ENCODE measurements at places on chromosomes 4 and X.

DNA sequence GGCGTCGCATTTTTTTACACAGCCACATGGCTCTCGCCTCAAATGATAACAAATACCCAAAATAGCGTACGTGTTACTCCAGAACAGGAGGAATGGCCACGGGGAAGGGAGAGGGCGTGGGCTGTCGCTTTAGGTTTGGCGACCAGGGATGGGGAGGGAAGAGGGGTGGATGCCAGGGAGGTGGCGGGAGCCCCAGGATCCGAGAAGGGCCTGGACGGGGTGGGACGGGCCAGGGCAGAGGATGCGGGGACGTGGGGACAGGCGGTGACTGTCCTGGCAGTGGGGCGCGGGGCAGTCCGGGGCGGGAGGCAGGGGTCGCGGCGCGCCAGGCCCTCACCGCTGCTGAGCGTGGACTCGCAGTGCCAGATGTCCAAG is 631 bp downstream of the TMEM47 start:
- no peak for DNase-seq

DNA sequence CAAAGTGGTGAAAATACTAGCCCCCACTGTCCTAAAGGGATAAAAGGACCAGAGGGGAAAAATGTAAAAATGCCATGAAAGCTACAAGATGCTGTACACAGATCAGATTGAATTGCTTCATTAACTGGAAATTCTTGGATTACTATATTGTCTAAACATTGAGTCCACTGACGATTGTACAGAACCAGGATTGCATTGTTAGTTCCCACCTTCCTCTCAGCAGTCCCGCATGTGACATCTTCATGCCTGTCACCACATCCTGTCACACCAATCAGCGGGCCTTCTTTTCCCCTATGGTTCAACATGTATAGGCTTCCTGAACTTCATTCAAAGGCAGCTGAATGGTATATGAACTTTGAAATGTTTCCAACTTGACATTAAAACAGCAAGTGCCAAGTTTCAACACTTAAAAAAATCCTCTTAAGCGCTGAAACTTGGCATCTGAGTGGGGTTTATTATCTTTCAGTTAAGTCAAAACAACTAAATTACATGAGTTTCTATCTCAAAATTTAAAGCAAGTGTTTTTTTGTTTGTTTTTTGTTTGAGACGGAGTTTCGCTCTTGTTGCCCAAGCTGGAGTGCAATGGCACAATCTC is 24.6 kb downstream of the ZRSR2 start:
- no peak for DNase-seq

- no peak for DNase-seq
Measured at GRCh38 chr4:153019906-153020305, 83.8 kb downstream of the FHDC1 start.

- no peak for DNase-seq
Measured at GRCh38 chr4:175109933-175110332, 191.8 kb downstream of the ADAM29 start.

DNA sequence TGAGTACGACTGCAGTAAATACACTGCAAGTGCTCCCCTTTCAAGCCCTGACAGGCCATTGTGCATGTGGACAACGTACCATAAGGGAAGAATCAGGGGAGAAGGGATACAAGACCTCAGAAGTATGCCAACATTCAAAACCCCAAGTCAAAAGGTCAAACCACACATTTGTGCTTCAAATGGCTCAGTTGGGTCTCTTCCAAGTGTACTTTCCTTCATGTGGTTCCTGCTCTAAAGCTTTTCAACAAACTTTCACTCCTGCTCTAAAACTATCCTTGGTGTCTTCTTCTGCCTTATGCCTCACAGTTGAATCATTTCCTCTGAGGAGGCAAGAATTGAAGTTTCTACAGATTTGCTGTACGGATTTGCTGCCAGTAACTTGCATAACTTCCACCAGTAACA is 305.7 kb upstream of the SLIT2 start:
- DNase-seq = peak; percentile 58

GRCh38 chrX:143466130-143466529 is 51.1 kb downstream of the SPANXN3 start:
- DNase-seq = no peak

GRCh38 chrX:2707334-2707760 is 16.3 kb downstream of the CD99 start:
- peak; percentile 51 for DNase-seq

GRCh38 chr4:73596001-73596400 is 24.2 kb downstream of the RASSF6 start:
- DNase-seq = no peak

GRCh38 chr4:61407642-61408618 is 207.8 kb downstream of the ADGRL3 start:
- DNase-seq = no peak

- DNase-seq = no peak
Measured at GRCh38 chrX:16920075-16920474, 26.4 kb upstream of the REPS2 start.

DNA sequence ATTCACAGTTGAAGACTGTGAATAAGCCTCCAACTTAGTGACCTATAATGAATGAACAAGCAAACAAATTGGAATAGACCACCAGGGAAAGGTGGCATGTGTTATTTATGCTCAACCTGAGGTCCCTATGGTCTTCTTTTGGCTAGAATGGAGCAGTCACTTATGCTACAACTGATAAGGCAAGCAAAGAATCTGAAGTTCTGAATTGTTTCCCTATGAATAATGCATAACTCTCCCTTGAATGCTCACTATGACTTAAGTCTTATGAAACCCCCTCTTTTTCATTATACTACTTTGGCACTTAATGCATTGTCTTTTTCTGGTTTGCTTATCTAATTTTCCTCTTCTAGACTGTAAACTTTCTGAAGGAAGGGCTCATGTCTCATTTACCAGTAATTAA is 2.6 kb downstream of the GIMD1 start:
- DNase-seq = no peak

GRCh38 chrX:125150231-125150630 is 169.4 kb upstream of the TEX13C start:
- no peak for DNase-seq

DNA sequence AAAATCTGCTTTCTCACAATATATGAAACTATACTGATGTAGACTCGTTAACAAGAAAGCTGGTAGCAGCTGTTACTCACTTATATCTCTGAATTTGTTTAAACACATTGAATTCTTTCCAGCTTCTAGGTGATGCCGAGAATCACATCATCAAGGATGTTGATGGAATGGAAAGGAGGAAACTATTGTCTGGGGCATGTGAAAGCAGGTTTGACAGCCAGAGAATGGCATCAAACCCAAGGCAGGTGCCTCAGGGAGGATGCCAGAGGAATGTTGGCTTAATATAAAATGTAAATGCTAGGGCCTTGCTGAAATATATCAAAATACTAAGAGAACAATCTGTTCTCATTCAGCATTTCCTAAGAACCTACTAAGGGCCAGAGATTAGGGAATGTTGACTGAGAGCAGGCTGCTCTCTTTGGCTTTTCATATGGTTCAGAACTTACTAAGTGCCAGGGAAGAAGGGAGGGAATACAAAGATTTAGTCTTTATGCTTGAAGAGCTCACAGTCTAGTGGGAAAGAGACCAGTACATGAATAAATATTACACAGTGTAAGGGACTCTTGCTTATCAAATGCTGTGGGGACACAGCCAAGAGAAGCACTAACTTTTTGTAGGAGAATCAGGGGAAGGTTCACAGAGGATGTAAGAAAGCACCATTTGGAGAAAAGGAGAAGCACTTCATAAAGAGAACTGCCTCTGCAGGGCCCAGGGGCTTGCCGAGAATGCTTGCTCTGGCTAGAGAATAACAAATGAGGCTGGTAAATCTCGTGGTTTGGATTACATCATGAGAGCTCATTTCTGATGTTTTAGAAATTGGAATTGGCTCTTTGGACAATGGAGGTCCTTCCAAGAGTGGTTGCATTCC is 14.7 kb downstream of the SLIT2 start:
- no peak for DNase-seq

- DNase-seq = no peak
Measured at GRCh38 chr4:110188113-110188512, 10.3 kb downstream of the ELOVL6 start.

- no peak for DNase-seq
Measured at GRCh38 chr4:134337574-134337973, 136.0 kb upstream of the PABPC4L start.

- no peak for DNase-seq
Measured at GRCh38 chr4:100848841-100849240, 331.0 kb upstream of the EMCN start.

DNA sequence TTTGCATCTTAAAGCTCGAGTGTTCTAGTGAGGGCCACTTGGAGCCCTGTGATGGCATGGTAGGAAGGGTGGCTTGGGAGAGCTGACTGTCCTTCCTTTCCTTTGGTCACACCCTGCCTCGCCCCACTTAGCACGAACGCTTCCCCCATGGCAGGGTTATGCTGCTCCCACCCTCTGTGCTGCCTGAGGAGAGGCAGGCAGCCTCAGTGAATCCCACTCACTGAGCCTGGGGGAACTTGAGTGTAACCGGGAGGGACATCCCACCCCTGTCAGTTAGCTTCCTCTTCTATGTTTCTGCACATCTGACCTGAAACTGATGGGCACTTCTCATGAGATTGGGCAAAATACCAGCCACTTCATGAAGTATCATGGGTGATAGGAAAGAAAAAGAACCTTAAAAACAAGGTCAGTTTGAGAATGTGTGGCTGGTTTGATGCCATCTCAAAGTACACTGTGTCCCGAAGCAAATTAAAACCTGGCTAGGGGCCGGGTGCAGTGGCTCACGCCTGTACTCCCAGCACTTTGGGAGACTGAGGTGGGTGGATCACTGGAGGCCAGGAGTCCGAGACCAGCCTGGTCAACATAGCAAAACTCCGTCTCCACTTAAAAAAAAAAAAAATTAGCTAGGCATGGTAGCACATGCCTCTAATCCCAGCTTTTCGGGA is 10.1 kb downstream of the TKTL1 start:
- DNase-seq = no peak

GRCh38 chr4:83329521-83330110 is 5.0 kb downstream of the HPSE start:
- DNase-seq = no peak

DNA sequence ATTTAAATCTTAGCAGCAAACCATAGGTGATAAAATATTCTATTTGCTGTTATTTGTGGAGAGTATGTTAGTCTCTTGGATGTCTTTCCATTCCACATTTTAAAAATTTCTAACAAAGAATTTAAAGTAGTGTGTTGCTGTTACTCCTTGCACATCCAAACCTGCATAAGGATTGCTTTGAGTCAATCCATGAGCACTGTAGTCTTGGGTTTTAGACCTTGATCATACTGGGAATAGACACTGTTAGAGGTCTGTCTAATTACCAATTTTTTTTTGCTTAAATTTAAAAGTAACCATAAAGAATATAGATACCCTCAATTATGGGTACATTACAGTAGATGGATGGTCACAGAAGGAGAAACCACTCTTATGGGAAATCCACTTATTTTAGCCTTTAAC is 1.5 kb downstream of the AFP start:
- DNase-seq = no peak

GRCh38 chr4:108937066-108937465 is 174.2 kb upstream of the ETNPPL start:
- no peak for DNase-seq

DNA sequence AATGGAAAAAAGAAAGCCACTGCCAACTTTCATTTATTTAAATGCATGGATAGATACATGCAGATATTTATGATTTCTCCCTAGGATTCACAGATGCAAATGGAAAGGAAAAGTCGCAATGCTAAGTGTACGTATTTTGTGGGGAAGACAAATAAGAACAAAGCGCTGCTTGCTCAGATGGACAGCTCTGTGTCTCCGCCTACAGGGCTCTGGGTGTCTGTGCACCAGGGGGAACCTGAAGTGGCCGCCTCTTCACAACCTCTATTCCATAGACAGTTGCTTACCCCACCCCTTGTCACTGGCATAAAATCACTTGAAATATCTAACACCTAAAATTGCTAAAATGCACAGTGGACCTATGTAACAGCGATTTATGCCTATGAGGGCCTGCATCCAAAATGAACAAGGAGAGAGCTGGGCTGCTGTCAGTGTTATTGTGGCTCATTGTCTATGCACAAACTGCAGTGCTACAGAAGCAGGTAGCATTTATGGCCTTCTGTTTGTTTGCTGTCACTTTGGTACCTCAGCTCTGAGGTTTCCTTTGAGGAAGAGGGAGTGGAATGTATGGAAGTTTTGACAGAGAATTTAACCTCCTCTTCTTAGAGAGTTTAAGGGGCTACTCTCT is 58.6 kb upstream of the PAGE1 start:
- no peak for DNase-seq

DNA sequence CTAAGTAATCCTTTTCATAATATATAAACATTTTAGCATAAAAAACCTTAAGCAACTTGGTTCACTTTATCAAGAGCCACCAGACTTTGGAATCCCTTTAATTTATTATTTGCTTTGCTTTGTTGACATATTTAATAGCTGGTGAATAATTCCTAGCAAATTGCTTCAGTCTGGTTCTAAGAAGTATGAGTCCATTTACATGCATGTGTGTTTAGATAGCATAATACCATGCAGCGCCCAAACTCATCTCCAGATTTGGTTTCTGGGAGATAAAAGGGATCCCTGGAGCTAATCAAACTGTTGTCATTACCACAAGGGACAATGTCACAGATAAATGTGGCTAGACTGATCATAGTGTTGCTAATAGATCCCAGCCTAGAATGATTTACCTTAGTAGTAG is 111.8 kb downstream of the TMEM144 start:
- no peak for DNase-seq

DNA sequence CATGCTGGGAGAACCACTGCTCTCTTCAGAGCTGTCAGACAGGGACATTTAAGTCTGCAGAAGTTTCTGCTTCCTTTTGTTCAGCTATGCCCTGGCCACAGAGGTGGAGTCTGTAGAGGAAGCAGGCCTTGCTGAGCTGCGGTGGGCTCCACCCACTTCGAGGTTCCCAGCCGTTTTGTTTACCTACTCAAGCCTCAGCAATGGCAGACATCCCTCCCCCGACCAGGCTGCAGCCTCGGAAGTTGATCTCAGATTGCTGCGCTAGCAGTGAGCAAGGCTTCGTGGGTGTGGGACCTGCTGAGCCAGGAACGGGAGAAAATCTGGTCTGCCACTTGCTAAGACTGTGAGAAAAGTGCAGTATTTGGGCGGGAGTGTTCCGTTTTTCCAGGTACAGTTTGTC is 118.9 kb downstream of the SLC10A6 start:
- no peak for DNase-seq

GRCh38 chr4:78068481-78068880 is 11.4 kb downstream of the FRAS1 start:
- no peak for DNase-seq

- DNase-seq = no peak
Measured at GRCh38 chr4:14289708-14290107, 662.2 kb upstream of the BOD1L1 start.

GRCh38 chr4:7593646-7594412 is 159.1 kb upstream of the PSAPL1 start:
- DNase-seq = no peak

DNA sequence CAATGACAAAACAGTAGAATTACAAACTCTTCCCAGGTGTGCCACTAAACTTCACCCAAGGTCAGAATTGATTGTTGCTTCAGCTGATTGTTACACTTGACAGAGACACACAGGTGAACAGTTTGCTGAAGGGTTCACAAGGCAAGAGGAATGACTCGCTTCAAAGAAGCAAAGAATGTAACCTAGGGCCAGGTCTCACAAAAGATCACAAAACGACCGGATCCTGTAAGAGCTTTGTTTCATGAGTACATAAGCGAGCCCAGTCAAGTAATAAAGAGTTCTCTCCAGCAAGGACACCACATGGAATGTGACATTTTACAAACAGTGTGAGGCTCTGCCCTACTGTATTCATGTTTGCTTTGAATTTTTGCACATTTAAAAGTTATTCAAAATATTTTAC is 9.1 kb downstream of the LNX1 start:
- DNase-seq = no peak

- no peak for DNase-seq
Measured at GRCh38 chr4:104859601-104860237, 287.0 kb upstream of the TET2 start.

GRCh38 chrX:29926659-29927058 is 288.7 kb upstream of the MAGEB2 start:
- DNase-seq = no peak
